ENCODE measurements at places on chromosomes 13 and 19.

DNA sequence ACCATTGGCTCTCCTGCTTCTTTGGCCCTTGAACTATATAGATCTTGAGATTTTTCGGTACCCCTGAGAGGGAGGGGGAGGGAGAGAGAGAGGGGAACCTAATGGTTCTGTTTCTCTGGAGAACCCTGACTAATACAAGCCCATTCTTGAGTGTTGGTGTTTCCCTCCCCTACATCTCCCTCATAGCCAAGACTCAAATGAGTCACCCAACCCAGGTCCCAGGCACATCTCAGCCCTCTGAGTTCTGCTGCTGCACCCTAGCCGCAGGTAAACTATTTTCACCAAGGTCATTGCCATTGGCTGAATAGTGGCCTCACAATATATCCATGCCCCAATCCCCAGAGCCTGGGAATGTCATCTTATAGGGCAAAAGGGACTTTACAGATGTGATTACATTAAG is 225.8 kb upstream of the MAB21L1 start:
- no peak for DNase-seq

DNA sequence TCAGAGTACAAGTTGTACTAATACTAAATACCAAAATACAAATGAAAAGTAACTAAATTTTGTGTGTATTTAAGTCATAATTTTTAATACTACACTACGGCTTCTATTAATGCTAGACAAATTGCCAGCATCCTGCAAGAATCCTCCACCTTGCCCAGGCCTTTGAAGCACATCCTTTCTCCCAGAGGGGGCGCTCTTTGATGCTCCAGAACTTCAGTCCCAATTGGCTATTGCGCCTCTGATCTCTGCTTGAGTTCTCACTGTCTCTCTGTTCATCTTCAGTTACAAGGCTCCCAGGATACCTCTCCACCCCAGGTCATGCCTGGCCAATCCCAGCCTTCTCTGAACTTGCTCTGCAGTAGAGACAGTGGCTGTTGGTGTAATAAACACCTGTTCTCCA is 141.0 kb downstream of the DCLK1 start:
- no peak for DNase-seq

DNA sequence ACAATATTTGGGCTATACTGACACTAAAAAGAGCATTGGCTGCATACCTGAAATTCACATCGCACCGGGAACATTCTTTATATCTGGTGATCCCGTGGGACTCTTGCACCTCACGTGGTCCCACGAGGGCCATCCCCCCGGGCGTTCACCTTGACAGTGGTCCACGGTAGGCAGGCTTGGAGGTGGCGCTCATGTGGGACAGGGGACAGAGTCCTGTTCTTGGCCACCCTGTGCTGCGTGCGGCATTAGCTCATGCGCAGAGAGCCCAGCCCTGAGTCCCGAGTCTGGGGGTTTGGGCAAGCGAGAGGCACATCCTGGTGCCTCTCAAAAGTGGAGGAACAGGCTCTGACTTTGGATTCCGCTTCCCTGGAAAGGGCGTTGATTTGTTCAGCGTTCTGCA is 7.5 kb downstream of the GAMT start:
- no peak for DNase-seq

GRCh38 chr19:10744801-10745293 is 27.0 kb downstream of the DNM2 start:
- no peak for DNase-seq

All from erythroblast (primary cell).